ENCODE measurements at places on chromosomes 2 and 18.

DNA sequence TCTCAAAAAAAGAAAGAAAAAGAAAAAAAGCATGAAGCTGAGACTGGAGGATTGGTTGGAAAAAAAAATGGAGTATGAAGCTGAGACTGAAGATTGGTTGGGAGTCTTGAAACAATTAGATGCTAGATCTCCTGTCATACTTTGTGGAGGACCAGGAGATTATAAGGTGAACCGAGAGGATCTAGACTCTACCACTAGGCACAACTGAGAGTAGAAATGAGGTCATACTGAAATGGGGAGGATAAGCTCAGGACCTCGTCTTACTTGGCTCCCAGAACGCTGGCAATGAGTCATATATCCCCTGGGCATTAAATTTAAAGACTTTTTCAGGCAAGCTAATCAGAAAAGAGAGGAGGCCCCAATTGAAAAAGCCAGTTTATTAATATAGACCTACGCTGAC is 3.3 kb upstream of the ORC2 start:
- no peak for DNase-seq

DNA sequence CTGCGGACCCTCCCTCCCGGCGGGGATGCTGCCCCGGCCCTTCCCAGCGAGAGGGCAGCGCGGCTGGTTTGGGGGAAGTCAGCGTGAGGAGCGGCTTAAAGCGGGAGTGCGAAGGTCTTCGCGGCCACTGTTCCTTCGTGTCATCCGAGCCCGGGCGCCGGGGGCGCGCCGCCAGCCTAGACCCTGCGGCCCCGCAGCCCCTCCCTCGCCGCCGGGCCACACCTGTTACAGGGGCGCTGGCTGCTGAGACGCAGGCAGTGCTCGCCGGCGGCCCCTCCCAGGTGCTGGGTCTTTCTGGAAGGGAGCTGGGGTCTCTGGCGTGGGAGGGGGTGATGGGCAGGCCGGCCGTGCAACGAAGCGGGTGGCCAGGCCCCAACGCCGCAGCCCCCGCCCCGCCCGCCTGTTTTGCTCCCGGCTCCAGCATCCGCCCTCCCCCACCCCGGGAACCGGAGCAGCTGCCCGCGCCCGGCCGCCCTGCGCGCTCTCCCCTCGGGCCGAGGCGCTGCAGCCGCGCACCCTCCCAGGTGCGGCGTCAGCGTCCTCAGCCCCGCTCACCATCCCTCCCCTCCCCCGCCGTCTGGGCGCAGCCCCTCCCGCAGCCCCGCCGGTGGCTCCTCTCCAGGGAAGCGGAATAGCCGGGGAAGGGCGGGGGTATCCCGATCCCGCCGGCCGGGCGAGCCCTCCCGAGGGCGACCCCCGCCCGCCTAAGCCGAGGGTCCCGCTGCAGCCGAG is 727 bp downstream of the KIF1A start:
- no peak for DNase-seq

DNA sequence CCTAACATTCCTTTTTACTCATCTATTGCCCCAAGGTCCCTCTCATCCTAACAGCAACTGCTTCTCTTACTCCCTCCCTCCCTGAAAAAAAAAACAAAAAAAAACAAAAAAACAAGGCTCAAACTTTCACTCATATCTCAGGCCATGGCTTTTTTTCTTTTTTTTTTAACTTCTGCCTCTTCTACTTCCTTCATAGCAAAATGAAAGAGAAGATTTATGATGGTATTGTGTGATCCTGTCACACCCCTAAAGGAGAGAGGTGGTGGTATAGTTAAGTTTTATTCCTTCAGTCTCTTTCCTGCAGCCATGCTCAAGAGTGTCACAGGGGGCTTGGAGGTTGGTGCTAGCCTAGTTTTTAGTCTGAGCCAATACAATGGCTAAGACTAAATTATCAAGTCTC is 21.5 kb upstream of the EPC2 start:
- no peak for DNase-seq

GRCh38 chr18:48942554-48943261 is 8.1 kb downstream of the SMAD7 start:
- no peak for DNase-seq

GRCh38 chr18:45619826-45620201 is 4.5 kb downstream of the SLC14A2 start:
- DNase-seq = no peak

DNA sequence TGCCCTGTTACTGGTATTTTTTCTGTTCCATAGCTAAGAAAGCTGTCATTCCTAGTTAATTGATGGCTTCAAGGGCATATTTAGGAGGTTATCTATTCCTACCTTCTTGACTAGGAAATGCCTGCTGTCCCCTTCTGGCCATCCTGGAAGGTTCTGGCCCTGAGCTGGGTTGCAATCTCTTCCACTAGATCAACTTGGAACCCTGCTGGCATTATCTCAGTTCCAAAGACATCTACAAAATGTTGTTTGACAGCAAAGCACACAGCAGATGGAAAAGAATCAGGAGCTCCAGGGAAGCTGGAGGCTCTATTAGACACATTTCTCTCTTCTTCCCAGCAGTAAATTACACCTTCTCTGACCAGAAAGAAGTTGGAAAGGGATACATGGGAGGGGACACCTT is 192.1 kb downstream of the ARHGAP28 start:
- no peak for DNase-seq

DNA sequence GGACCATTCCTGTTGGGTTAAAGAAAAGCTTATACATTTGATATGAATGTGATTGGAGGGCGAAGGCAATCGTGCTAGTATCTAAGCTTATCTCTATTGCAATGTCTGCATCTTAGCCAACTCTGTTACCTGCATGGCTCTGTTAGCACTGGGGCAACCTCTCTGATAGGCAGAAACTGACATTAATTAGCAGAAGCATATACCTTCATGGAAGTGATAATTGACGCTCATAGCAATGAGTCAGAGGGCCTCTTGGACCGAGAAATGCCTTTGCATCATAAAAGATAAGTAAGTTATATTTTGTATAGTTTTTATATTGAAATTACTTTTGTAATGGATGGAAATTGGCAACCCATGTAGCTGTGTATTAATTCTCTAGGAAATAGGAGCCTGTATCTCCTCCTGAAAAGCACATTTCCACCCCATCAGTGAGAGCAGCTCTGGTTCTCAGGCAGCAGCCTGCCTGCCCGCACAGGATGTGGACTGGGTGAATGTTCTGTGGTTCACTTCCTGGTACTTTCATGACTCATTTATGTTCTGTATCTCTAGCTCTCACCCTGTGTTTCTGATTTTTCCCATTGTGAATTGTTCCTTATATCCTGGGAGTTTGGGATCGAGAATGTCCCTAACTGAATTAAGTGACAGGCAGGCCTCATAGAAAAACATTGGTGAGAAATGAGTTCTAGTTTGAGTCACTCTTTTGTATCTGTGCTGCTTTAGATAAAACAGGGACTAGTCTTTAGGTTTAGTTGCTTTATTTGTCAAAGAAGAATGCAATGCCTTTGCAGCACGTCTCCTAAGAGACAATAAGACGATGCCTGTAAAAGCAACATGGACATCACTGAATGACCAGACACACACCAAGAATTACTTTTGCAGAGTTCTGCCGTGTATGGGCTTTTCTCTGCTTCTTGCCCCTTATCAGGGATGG is 344.9 kb downstream of the DCDC2C start:
- peak; percentile 19 for DNase-seq

GRCh38 chr2:60612033-60612432 is 58.6 kb upstream of the BCL11A start:
- no peak for DNase-seq

DNA sequence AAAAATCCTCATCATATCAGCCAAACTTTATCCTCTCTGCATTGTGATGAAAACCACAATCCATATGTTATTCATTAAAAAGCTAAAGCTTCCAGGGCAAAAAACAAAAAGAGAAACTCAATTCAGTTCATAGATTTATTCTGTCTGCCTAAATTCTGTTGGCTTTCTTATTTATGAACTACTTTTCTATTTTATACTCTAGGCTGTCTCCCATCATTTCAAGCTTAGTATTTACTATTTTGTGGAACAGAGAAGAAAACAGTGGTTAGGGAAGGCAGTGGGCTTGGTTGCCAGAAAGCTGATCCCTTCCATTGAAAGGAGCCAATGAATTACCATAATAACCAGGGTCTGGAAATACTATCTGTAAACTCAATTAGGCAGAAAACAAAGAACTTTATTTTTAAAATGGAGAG is 71.8 kb downstream of the RAPH1 start:
- no peak for DNase-seq

- DNase-seq = no peak
Measured at GRCh38 chr2:190200603-190201002, 119.0 kb downstream of the HIBCH start.

GRCh38 chr2:96604104-96604503 is 34.0 kb downstream of the KANSL3 start:
- no peak for DNase-seq

- peak; percentile 56 for DNase-seq
Measured at GRCh38 chr2:218398437-218399390, 954 bp upstream of the CTDSP1 start.

- DNase-seq = no peak
Measured at GRCh38 chr2:1949265-1949664, 204.9 kb upstream of the PXDN start.

- DNase-seq = no peak
Measured at GRCh38 chr18:34990597-34990996, 50.6 kb upstream of the MAPRE2 start.

GRCh38 chr18:70385474-70385873 is 96.6 kb downstream of the SOCS6 start:
- DNase-seq = no peak

GRCh38 chr18:78501251-78501650 is 478.4 kb upstream of the SALL3 start:
- no peak for DNase-seq

- DNase-seq = no peak
Measured at GRCh38 chr18:60372132-60372531, 443 bp downstream of the MC4R start.

- DNase-seq = no peak
Measured at GRCh38 chr18:49752095-49752457, 61.3 kb downstream of the ACAA2 start.

- no peak for DNase-seq
Measured at GRCh38 chr2:168234407-168235085, 12.8 kb downstream of the STK39 start.

DNA sequence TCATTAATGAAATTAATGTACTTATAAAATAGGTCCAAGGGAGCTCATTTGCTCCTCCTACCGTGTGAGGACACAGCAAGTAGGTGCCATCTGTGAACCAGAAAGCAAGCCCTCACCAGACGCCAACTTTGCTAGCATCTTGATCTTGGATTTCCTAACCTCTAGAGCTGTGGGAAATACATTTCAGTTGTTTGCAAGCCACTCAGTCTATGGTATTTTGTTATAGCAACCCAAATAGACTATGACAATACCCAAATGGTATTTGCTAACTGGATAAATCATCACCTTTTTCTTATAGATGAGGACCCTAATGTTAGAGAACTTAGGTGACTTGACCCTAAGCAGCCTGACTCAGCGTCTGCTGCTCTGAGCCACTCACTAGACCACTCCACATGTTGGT is 379.6 kb downstream of the HRH4 start:
- DNase-seq = no peak

DNA sequence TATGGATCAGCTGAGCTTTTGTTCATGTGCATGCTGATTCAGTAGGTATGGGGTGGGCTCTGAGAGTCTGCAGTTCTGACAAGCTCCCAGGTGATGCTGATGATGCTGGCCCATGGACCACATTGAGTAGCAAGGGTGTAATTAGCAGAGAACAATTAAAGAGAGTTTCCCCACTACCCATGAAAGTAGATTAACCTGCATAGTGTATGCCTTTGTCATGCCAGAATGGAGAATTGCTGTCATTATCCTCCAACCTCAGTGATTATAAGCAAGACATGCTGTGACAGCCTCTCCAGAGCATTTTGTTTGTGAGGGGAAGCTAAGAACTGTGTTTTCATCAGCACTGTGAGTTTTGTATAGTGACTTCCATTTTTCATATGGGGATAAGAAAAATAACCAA is 59.5 kb upstream of the LYPD1 start:
- no peak for DNase-seq

DNA sequence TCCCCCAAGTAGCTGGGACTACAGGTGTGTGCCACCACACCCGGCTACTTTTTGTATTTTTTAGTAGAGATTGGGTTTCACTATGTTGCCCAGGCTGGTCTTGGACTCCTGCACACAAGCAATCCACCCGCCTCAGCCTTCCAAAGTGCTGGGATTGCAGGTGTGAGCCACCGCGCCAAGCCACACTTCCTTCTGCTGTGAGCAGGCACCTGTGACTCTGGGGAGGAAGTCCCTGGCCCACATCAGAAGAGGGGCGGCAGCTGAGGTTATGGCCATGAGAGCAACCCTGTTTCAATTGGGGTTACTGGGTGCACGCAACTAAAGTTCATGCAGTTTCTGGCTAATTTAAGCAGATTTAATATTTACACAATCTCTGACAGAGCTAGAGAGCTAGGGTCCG is 91.0 kb downstream of the PLB1 start:
- peak; percentile 52 for DNase-seq

GRCh38 chr2:96792772-96793749 is 23.0 kb upstream of the CNNM3 start:
- DNase-seq = no peak

DNA sequence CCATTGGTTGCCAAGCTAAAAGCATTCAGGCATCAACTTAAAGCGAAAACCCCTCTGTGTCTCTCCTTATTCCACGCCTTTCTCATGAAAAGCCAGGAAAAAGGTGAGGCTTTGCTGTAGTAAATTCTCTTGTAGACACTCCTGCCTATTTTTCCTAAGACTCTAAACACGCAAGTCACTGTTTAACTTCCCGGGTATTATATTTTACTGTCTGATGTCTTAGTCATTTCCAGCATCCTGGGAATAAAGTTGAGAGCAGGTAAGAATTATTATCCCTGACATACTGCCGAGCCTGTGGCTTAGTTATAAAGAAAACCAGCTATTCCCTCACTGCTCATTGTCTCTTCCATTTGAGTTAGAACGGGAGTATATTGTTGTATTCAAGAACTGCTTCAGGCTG is 112.4 kb upstream of the GATA6 start:
- DNase-seq = no peak

DNA sequence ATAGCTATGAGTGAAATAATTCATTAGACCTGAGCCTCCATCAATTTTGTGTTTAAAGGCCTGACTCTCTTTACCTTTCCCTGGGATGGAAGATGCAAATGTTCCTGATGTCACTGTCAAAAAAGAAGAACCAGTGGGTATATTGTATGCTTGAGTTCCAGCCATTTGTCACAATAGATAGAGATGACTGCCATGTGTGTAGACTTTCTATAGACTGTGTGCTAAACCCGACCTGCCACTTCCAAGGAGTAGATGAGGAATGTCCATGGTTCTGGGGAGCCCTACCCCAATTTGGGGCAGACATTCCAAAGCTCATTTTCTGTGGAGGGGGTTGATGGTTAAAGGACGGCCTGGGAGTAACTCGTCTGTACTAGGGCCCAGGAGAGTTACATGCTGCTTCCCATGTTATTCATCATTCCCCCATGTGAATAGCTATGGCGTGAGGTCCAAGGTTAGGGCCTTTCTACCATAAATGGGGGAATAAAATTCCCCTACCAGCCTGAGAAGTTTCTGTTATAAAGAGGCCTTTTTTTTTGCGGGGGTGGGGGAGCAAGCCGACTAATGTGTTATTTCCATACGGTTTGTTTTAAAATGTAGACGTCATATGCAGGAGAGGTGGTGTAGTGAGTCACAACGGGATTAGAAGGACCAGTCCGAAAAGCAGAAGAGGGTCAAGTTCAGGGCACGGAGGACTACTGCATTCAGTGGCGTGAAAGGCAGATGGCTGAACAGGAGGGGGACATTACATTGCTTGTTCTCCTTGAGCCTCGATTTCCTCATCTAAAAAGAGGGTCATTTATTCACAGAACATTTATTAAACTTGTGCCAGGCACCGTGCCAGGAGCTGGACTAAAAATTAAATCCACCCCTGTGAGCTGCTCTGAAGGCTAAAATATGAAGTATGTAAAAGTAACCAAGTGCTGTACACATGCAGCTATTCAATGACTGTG is 24.0 kb downstream of the IL1B start:
- no peak for DNase-seq

GRCh38 chr2:172181840-172182239 is 79.1 kb upstream of the DLX2 start:
- no peak for DNase-seq
